ENCODE measurements at places on chromosomes 12 and 14. TPM values are rescaled to one million over a fixed set of nuclear protein-coding genes. Genes with fewer than 3 reads are reported as not detected.

DNA sequence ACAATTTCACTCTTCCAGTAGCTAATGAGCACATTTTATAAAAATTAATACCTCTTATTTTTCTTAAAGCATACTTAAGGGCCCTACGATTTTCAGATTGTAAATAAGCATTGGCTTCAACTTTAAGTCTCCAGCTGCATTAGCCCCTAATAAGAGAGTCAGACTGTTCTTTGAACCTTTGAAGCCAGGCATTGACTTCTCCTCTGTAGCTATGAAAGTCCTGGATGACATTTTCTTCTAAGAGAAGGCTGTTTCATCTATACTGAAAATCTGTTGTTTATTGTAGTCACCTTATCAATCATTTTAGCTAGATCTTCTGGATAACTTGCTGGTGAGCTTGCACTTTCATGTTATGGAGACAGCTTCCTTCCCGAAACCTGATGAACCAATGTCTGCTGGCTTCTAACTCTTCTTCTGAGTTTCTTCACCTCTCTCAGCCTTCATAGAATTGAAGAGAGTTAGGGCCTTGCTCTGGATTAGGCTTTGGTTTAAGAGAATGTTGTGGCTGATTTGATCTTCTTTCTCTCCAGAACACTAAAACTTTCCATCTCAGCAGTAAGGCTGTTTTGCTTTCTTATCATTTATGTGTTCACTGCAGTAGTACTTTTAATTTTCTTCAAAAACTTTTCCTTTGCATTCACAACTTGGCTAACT lies 377.1 kb upstream of the RGS6 start:
- no peak for DNase-seq
- no peak overlapping the region for H3K27ac ChIP-seq
- no peak overlapping the region for H3K4me3 ChIP-seq

DNA sequence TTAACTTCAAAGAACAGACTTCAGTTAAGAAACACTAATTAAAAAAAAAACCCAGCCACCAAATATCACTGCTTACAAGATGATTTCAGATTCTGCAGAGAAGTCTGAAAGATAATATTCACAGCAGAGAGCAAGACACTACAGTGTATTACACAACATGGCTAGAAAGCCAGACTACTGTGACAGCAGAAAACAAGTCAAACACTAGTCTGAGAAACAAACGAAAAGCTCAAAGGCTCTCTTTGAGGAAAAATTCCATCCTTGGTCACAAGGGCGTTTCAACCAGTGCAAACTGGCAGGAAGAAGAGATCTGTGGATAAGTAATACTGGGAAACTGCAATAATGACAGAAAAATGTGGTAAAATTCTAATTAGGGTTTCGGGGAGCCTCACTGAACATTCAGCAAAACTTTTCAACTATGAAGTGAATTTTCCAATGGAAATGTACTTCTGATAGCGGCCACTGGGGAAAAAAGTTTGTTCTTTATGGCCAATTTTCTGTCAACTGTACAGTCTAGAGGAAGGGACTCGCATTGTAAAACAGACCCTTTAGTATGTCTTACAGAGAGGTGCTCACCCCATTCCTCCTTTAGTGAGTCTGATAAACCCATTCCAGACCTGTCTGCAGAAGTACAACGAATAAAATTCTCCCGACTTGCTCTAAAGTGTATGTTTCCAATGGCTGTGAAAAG lies 50.4 kb downstream of the ACADS start:
- DNase-seq: no peak
- no peaks in the 10 kb centered on the region for H3K4me1 ChIP-seq
- no peaks in the 10 kb centered on the region for H3K36me3 ChIP-seq
- H3K4me3 ChIP-seq: no peak overlapping the region

- H3K4me3 ChIP-seq: no peak overlapping the region
- peaks cover 15% of the 10 kb centered on the region for H3K4me1 ChIP-seq
- H3K36me3 ChIP-seq: no peaks in the 10 kb centered on the region
- no peak for DNase-seq
- no peak overlapping the region for H3K27ac ChIP-seq
These were observed 884 bp downstream of the GPD1 start for GRCh38 chr12:50104417-50105366.

GRCh38 chr14:53027041-53027440 lies 76.2 kb upstream of the FERMT2 start:
- H3K4me1 ChIP-seq: no peaks in the 10 kb centered on the region
- no peaks in the 10 kb centered on the region for H3K36me3 ChIP-seq
- H3K27me3 ChIP-seq: no peaks in the 10 kb centered on the region
- no peak overlapping the region for H3K4me3 ChIP-seq

Gene SERPINA10
- not detected for total RNA-seq
